ENCODE measurements at places on chromosomes 13 and 19. TPM values are rescaled to one million over a fixed set of nuclear protein-coding genes. Genes with fewer than 3 reads are reported as not detected.

DNA sequence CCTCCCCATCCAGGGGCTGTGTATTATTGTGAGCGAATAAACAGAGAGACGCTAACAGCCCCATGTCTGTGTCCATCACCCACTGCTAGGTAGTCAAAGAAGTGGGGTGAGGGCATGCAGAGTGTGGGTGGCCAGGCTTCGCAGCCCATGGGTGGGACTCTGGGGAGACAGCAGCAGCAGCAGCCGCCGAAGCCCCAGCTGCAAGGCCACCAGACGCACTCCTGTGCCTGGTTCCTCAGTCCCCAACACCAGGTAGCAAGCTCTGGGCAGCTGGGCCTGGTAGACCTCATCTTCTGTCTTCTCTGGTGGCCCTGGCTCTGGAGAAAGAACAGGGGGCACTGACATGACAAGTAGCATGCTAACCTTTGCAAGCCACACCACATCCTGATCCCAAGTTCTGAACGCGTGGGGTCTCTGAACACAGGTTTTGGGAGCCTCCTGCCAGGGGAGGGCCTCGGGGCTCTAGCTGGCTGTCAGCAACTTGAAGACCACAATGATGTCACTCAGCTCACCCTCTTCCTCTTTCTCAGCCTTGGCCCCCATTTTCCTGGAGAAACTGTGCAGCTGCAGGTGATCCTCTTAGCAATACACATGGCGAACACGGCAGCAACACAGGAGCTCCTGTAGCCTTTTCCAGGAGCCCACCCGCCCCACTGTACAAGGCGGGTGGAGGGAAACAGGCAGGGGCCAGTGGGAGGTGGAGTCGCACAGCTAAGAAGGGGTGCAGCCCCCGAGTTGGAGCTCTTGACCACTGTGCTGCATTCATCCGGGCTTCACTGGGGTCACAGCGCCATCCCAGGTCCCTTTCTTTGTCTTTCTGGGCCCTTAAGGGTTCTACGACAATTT lies 5.8 kb downstream of the FUZ start:
- peak; percentile 61 for DNase-seq

GRCh38 chr19:42433503-42434260 lies 6.5 kb upstream of the LIPE start:
- DNase-seq, result no peak

DNA sequence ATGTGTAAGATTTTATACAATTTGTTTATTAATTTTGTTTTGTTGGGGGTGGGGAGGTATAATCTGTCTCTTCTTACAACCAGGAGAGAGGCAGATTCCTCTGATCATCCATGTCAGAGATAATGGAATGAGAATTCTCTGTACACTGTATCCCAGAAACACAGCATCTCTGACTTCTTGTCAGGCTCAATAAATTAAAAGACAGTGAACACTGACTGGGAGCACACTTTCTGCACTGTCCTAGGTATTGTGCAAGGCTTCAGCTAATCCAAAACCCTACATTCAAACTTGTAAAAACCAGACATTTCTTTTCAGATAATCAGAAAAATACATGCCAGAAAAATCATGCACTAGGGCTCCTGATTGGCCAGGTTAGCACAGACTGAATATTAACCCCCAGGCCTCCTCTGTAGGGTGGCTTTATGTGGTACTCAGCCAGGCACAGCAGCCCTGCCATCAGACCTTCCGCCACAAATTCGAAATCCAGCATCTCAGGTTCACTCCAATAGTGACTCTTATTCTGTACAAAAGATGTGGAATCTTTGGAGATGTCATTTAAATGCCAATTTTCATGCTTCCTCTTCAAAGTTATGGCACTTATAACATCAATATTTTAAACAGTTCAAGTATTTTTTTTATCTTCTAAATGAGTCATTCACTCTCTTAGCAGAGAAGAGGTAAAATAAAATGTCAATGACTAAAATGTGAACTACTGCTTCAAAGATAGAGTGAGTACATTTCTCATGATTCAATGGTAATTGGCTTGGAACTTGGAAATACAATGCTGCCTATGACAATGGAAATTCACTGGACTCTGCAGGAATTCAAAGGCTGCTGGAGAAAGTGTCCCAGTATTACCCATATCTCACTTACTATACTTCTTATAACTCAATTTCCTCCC lies 211.5 kb downstream of the KLF12 start:
- DNase-seq, result no peak

NLRP7 gene
- not detected for total RNA-seq

ZNF540 gene
- total RNA-seq, result not detected

Data from ascending aorta (tissue), 2 donors.